ENCODE measurements at places on chromosomes 7 and 10. TPM values are rescaled to one million over a fixed set of nuclear protein-coding genes. Genes with fewer than 3 reads are reported as not detected.
A peak's percentile ranks its signal among the peaks of the same experiment; 100 is the strongest.

Gene OR2A5
- not detected for total RNA-seq

Gene THSD7A
- total RNA-seq, result not detected

GRCh38 chr7:85471740-85472139 is 284.9 kb upstream of the SEMA3D start:
- DNase-seq, result no peak

DNA sequence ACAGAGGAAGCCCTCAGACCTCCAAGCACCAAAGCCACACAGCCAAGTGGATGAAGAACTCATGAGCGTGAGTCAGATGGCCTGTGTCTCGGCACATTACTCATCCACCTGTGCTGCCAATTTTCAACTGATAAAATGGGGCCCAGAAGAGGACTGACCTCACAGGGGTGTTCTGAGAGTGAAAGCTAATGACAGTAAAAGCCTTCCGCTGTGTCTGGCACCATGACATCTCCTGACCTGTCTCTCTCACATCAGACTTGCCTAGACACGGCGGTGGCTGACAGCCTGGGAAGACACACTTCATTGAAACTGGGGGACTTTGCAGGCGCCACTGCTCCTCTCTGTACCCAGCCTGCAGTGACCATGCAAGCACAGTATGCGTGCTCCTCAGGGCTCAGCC is 8.3 kb upstream of the SLC18A3 start:
- DNase-seq, result no peak

- DNase-seq, result no peak
These were observed 693 bp downstream of the ADIRF start for GRCh38 chr10:86968994-86969355.

- no peak for DNase-seq
These were observed 286.4 kb upstream of the MEOX2 start for GRCh38 chr7:15972862-15973275.

GRCh38 chr10:106931159-106931852 is 233.2 kb downstream of the SORCS1 start:
- no peak for DNase-seq

- no peak for DNase-seq
These were observed 75.1 kb downstream of the INHBA start for GRCh38 chr7:41627645-41628298.

GRCh38 chr7:572416-573268 is 53.0 kb upstream of the PDGFA start:
- no peak for DNase-seq

- peak; percentile 46 for DNase-seq
These were observed 16.6 kb downstream of the ZNF862 start for GRCh38 chr7:149854611-149855360.

DNA sequence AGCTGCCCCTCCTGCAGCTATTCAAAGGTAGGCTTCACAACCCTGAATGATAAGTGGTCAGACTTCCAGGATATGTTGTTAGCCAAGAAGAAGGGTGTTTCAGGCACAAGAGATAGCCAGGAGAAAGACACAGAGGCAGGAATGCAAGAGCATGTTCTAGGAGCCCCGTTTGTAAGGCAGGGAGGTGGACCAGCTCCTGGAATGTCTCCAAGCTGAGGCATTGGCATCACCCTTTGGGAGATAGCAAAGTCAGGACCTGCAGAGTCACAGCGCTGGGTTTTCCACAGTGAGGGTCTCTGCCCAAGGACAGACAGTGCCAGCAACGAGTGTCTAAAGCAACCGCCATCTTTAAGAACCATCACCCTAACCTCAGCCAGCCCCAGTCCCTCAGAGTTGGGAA is 484.5 kb upstream of the ZMIZ1 start:
- DNase-seq, result no peak

Data from HT-29 (cell line).